ENCODE measurements at places on chromosomes 4 and X. TPM values are rescaled to one million over a fixed set of nuclear protein-coding genes. Genes with fewer than 3 reads are reported as not detected.
A peak's percentile ranks its signal among the peaks of the same experiment; 100 is the strongest.

DNA sequence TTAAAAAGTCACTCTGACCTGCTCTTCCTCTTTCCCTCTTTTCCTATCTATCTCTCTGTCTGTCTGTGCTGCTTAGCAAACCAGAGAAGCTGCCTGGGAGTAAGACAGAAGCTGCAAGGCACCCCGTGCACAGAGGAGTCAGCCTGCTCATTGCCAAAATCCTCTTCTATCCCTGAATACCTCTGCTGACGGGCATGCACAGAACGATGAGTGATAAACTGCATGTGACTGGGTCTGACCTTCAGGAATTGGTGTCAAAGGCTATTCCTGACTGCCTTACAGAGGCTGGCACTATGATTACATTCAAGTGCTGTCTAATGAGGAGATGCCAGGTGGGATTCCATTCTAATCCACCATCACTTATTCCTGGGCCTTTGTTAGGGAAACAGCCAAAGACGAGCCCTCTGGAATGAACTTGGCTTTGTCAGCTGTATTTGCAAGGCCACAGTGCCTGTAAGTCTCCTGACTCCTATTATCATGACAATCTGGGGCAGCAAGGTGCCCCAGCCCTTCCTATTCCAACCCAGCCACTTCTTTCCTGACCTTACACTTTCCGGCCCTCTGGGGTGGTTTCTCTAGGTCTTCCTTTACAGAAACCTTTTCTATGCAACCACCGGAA is 45.4 kb upstream of the CTAG2 start:
- no peak for DNase-seq
- peaks cover 24% of the 10 kb centered on the region for H3K4me1 ChIP-seq
- no peak overlapping the region for H3K27ac ChIP-seq
- H3K27me3 ChIP-seq = no peaks in the 10 kb centered on the region
- H3K36me3 ChIP-seq = peaks cover 8% of the 10 kb centered on the region

Gene HSD17B13
- not detected for total RNA-seq

- no peak overlapping the region for H3K27ac ChIP-seq
- DNase-seq = no peak
- H3K4me1 ChIP-seq = no peaks in the 10 kb centered on the region
- H3K36me3 ChIP-seq = no peaks in the 10 kb centered on the region
Measured at GRCh38 chr4:61086979-61087378, 113.1 kb upstream of the ADGRL3 start.

GRCh38 chr4:5824227-5824626 is 68.7 kb downstream of the CRMP1 start:
- no peaks in the 10 kb centered on the region for H3K27me3 ChIP-seq
- H3K36me3 ChIP-seq = peaks cover 31% of the 10 kb centered on the region
- DNase-seq = no peak
- H3K27ac ChIP-seq = no peak overlapping the region

Gene GCNA
- total RNA-seq = 3.4 TPM

GRCh38 chr4:163492951-163493504 is 1.5 kb upstream of the TMA16 start:
- no peaks in the 10 kb centered on the region for H3K27me3 ChIP-seq
- H3K27ac ChIP-seq = no peak overlapping the region
- DNase-seq = peak; percentile 13
